ENCODE measurements at places on chromosomes 5 and 9.

- DNase-seq = no peak
Observed at GRCh38 chr5:66967102-66967501, 229.5 kb downstream of the CD180 start.

- no peak for DNase-seq
Observed at GRCh38 chr5:100902440-100903038, 543 bp downstream of the ST8SIA4 start.

DNA sequence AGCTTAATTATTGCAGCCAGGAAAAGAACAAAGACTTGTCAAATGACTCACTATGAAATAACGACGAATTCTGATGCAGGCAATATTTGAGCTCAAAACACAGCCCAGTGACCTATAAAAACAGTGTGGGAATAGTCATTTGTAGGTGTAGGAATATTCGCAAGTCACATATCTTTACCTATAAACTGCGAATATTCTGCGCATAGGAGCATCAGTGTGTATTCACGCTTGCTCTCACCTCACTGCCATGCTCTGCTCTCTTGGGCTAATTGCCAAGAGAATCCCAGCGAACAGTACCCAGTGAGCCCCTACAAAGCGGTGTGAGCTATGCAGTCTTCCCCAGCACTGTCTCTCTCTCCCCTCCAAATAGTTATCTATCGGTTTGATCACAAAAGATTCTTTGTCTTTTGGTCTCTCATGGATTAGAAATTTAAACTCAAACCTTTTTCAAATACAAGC is 74.2 kb downstream of the ST8SIA4 start:
- DNase-seq = no peak

GRCh38 chr9:131545003-131545785 is at the start of gene PRRT1B:
PRRT1B (plus strand) TSS chr9:131545523; CDS start chr9:131545616, 93 bp downstream.
- no peak for DNase-seq

DNA sequence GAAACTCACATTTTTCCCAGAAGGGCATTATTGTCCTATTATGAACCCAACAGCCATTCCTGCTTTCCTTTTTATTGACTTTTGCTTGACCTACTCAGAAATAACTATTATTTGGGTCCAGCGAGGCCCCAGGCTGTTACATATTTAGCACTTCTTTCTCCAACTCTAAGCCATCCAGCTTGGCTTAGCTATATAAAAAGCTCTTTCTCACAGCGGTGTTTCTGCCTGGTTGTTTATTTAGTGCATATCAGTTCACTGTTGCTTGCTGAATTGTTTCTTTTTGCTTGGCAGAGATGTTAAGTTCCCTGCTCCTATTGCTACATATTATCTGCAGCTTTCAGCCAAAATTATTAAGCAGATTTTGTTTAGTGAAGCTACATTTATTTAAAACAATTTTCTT is 1156.8 kb upstream of the SEMA6A start:
- no peak for DNase-seq

DNA sequence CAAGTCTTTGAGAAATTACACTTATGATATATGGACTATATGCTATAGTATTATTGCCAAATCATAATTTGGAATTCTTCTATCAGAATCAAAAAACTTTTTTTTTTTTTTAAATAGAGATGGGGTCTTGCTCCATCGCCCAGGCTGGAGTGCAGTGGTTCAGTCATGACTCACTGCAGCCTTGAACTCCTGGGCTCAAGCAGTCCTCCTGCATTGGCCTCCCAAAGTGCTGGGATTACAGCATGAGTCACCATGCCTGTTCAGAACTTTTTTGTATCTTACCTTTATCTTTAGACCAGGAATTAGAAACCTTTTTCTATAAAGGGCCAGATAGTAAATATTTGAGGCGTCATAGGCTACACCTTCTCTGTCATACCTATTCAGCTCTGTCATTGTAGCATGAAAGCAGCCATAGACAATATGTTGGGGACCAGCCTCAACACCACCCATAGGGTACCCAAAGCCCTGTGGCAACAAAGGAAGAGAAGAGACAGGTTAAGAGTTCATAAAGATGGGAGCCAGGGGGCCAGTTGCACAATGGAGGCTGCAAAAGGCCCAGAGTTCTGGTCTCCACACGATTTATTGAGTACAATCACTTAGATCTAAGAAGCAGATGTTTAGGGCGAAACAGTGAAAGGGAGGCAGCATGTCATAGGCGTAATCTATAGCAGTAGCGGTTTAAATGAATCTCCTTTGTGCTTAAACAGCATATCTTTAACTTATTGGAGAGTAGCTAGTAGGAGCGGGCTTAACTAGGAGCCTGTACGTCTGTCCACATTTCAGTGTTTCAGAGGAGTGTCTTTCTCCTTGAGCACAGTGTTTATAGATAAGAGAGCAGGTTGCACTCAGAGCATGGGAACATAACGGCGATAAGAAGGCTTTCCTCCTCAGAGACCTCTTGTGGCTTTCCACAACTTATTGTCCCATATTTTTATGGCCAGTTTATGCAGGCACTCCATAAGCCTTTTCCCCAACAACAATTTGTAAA is 12.5 kb downstream of the ECM2 start:
- no peak for DNase-seq

DNA sequence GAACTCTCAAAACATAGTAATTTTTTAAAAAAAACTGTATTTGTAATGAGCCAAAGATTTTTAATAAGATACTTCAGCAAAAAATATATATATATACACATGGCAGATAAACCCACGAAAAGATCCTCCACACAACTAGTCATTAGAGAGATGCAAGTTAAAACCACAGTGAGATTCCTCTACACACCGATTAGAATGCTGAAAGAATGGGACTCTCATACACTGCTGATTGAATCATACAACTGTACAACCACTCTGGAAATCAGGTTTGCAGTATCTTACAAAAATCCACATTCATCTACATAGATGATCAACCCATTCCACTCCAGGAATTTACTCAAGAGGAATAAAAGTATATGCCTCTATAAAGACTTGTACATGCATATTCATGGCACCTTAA is 43.7 kb downstream of the RASEF start:
- no peak for DNase-seq
